ENCODE measurements at places on chromosomes 4 and X.

DNA sequence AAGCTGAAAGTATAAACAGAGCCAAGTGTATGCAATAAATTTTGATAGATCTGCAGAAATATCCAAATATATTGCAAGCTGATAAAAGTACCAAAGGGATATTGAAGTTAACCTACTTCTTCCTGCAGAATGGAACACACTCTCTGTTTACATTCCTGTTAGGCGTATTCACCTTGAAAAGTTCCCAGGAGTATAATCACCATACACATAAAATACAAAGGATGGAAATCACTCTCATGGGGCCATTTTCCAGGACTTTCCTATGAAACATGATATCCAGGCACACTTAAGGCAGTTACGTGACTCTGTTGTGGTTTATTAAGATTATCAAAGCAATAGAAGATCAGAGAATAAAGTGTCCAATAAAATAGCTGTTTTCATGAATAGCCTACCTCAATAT, 1142.3 kb downstream of the NLGN4X start:
- no peak for DNase-seq

DNA sequence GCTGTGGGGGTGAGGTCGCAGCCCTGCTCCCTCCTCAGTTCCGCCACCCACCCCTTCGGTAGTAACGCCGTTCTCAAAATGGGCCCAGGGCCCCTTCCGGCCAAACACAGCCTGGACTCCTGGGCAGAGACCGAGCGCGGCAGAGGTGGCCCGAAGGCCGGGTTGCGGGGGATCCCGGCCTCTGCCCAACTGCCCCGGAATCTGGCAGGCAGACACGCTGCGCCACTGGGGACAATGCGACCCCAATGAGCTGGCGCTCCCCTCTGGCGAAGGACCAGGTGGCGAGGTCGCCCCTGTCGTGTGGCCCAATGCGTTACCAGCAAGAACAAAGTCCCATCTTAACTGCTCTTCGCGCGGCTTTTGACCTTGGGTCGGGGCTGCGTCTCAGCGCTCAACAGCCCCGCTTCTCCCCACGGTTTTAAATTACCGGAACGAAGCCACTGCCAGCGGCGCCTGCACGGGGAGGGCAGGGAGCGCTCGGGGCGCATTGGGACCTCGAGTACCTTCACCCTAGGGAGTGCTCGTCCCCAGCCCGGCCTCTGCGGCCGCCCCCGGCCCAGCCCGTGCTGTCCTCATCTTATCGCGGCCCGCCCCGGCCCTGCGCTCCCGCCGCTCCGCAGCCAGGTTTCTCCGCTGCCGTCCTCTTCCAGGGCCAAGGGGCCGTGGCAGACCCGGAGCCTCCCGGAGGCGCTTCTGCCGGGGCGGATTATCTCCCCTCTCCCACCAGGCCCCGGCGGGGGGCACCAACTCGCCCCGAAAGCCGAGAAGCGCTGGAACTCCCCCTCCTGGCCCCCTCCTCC, 22.2 kb upstream of the HMX1 start:
- no peak for DNase-seq

DNA sequence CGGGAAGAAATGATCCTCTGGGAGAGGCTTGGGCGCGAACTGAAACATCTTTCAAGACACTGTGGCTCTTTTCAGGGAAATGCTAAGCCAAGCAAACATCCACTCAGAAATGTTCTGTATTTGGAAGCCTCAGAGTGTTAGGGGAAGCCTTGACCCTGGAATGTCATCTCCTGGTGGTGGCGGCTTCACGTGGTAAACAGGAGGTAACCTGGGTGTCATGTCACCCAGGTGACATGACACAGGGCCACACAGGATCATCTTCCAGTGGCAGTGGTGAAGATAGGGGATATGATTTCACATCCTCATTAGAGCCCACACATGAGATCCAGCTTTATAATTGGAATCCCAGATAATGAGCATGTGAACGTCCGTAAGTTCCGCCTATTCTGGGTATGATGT, 140.0 kb downstream of the TBL1X start:
- no peak for DNase-seq

DNA sequence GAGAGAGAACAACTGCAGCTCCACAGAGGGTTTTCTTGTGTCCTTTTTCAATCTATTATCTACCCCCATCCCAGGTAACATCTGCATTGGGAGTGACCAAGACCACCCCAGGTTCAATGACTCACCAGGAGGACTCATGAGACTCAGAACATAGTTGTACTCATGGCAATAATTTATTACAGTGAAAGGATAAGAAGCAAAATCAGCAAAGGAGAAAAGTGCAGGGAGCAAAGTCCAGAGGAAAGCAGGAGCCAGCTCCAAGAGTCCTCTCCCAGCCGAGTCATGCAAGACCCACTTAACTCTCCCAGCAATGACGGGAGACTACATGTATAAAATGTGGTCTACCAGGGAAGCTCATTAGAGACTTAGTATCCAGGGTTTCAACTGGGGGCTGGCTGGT, 129.5 kb upstream of the RBPJ start:
- DNase-seq: no peak
